CD4-positive, alpha-beta T cell treated with Interleukin-6 at 100 ng/mL for 8 hours (primary cell): ENCODE measurements at places on chromosomes 3 and 15.

DNA sequence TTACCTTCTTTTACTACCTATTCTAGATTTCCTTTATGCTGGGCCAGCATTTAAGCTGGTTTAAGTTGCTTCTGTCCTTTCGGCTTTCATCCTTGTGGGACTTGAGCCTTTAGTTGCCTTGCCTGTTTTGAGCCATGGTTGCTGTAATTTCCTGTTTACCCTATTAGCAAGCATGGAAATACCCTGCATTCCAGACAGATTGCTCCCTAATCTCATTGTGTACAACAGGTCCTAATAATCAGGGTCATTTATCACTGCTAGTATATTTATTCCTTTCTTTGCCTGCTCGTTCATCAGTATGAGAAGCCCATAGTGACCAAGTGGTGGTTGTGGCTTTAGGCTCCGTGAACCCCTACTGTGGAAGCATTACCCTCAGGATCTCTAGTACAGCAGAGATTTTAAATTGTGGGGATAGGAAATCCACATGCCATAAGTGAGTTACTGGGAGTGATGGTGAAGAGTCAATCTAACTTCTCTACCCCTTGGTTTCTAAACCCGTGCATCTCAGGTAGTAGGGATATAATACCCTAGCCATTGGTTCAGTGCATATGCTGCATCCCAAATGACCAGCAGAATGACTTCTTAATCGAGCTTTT is 31.9 kb downstream of the NCK1 start:
- DNase-seq = no peak

DNA sequence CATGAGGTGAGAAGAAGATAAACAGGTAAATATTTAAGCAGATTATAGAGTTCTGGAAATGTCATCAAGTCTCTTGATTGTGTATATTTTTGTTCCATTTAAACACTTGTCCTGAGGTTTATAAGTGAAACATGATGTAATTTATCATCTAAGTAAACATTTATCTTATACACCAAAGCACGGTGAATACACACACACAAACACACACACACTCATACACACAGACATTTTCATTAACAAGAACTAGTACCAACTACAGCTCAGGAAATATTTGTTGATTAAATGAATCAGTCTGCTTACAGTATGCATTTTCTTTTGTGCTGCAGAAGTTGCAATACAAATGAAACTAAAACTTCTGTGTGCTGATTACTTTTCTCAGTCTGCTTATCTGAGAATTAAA is 357.3 kb downstream of the ZBTB20 start:
- no peak for DNase-seq

DNA sequence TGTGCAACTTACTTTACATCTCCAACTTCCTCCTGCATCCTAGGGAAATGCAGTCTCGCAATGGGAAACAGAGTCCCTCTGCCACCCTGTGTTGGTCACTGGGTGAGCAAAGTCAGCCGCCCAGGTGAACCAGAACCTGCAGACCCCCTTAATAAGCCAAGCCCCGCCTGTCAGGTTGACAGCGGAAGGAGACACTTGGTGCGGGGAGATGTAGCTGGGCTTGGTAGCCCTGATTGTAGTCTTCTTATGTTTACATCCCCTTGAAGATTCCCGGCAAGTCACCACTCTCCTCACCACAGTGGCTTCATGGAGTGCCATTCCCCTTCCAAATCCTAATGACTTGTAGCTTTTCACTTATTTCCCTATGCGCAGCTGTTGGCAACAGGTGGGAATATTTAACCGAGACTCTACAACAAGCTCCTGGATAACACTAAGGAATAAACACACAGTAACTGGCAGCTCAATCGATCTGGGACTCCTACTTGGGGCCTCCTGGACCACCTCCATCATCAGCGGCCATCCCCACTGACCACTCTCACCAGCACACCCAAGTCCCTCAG is 17.7 kb upstream of the CLSTN2 start:
- no peak for DNase-seq

GRCh38 chr3:58322793-58323192 is 9.9 kb upstream of the PXK start:
- DNase-seq = no peak

GRCh38 chr3:14133188-14133800 is 8.4 kb downstream of the TMEM43 start:
- no peak for DNase-seq

GRCh38 chr3:143427631-143428030 is 308.1 kb downstream of the CHST2 start:
- DNase-seq = no peak

DNA sequence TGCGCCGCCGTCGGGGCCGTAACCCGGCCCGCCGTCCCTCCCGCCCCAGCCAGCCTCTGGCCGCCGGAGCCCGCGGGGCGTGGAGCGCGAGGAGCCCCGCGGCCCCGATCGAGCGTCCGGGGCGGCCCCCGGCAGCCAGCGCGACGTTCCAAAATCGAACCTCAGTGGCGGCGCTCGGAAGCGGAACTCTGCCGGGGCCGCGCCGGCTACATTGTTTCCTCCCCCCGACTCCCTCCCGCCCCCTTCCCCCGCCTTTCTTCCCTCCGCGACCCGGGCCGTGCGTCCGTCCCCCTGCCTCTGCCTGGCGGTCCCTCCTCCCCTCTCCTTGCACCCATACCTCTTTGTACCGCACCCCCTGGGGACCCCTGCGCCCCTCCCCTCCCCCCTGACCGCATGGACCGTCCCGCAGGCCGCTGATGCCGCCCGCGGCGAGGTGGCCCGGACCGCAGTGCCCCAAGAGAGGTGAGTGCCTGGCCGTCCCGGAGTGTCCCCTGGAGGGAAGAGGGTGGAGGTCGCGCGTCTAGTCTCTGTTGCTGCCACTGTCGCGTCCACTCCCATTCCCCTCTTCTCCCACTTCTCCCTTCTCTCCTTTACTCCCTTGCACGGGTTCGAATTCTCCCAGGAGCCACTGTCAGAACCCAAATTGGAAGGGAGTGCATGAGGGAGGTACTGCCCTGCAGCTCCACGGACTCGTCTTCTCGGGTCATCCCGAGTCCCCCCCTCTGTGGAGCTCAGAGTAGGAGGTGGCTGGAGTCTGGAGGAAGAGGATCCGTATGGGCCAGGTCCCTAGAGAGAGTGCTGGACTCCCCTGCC is 585 bp downstream of the CSK start:
- DNase-seq = peak; percentile 68
